ENCODE measurements at places on chromosomes 6 and 20.
A peak's percentile ranks its signal among the peaks of the same experiment; 100 is the strongest.

DNA sequence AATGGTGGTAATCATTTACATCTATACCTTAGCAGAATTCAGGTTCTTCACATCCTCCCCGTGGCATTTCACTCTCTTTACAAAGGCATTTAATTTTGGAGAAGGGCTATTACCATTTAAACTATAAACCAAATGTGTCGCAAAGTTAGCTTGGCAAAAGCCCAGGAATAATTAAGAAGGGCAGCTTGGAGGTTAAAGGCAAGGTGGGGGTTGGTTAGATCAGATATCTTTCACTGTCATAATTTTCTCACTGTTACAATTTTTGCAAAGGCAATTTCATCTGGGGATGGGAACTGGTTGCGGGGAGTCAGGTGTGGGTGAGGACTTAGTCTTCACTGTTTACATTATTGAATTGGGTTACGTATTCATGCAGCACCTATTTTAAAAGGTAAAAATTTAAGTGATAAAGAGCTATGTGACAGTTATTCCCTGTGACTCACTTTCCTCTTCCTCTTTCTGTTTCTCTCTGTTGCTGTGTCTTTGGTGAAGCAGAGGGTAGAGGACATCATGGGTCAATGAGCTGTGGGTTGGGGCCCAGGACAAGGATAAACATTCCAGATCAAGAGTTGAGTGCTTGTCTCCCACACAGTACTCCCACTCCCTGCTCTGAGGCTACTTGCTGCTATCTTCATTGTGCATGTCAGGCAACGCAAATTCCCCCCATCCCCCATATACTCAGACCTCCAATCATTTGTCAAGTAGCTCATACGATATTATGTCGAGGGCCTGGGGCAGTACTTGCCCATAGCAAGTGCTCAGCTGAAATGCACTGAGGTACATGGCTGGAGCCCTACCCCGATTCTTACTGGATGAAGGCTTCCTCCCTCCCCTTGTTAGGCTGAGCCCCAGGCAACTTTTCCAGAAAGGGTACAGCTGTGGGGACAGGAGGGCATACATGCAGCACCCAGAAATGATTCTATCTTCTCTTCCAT is 223.1 kb upstream of the MYLIP start:
- DNase-seq, result no peak

GRCh38 chr6:154872542-154873114 is 122.5 kb upstream of the TIAM2 start:
- DNase-seq, result no peak

- DNase-seq, result no peak
Observed at GRCh38 chr6:139482287-139482686, 107.8 kb upstream of the CITED2 start.

DNA sequence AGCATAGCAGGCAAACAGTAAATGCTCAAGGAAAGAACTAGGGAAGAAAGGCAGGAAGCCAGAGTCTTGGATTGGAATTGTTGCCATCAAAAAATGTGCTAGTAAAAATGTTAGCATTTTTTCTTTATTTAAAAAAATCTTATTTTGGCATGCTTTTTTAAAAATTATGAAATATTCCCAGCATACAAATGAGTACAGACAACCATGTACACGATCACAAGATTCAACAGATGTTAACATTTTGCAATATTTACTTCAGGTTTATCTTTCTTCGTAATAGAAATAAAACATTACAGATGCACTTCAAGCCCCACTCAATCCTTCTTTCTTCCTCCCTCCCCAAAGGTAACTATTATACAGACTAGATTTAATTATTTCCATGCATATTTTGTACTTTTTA is 27.4 kb upstream of the NOP56 start:
- no peak for DNase-seq

DNA sequence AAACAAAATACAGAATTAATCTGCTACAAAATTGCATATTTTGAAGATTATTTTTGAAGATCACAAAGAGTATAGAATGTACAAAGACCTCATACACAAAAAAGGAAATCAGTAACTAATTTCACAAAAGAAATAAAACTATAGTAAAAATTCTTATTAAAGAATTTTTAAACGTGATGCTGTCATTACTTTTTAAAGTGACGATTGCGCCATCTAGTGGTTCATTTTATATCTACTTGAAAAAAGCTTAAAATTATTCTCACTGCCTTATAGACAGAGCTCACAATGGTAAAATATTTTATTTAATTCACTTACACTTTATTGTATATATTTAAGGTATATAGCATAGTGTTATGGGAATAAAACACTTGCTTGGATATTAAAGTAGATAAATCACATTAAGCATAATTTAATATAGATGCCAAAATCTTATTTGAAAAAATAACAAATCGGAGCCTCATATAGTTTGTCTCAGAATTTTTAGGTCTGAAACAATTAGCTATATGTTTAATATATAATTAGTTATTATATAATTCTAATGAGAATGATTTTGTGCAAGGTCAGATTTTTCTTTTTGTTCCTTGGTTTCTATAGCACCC is 128.8 kb downstream of the PHF3 start:
- peak; percentile 49 for DNase-seq
